ENCODE measurements at places on chromosomes 12 and 14.
A peak's percentile ranks its signal among the peaks of the same experiment; 100 is the strongest.

GRCh38 chr12:38392554-38393144 lies 76.1 kb downstream of the ALG10B start:
- ATAC-seq: no peak

GRCh38 chr14:81401420-81402122 lies 1.4 kb upstream of the STON2 start:
- ATAC-seq: no peak

DNA sequence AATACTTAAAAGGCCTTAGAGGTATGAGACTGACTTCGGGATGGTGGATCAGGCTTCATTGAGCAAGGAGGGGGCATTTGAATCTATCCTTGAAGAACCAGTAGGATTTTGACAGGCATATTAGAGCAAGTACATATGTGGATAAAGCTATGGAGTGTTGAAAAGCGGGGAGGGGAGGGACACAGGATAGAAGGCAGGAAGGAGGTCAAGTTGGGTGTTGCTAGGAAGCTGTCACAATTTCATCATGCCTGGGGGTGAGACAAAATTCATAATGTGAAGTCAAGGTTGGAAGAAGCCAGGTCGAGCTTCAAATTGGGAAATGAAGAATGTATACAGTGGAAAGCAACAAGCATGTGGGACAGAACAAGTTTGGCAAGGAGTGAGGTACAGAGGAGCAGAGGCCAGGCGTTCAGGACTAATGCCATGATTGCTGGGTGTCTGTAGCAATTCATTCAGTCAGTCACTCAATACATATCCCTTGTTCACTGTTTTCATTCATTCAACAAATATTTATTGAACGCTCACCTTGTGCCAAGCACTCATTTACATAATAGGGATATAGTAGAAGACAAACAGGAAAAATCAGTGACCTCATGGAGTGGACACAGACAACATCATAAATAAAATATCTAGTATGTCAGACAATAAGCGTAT lies 58.3 kb upstream of the LTA4H start:
- ATAC-seq: no peak

- peak; percentile 31 for ATAC-seq
Observed at GRCh38 chr12:50533203-50533584, 28.4 kb downstream of the DIP2B start.

DNA sequence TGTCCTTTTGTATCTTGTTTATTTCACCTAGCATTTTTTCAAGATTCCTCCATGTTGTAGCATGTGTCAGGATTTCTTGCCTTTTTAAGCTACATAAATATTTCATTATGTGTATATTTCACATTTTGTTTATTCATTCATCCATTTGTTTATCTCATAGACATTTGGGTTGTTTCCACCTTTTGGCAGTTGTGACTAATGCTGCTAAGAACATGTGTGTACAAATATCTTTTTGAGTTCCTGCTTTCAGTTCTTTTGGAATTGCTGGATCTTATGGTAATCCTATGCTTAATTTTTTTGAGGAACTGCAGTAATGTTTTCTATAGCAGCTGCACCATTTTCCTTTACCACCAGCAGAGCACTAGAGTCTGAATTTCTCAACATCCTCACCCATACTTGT lies 62.4 kb downstream of the SCN8A start:
- no peak for ATAC-seq

GRCh38 chr12:5803532-5803931 lies 141.5 kb downstream of the ANO2 start:
- ATAC-seq: no peak

DNA sequence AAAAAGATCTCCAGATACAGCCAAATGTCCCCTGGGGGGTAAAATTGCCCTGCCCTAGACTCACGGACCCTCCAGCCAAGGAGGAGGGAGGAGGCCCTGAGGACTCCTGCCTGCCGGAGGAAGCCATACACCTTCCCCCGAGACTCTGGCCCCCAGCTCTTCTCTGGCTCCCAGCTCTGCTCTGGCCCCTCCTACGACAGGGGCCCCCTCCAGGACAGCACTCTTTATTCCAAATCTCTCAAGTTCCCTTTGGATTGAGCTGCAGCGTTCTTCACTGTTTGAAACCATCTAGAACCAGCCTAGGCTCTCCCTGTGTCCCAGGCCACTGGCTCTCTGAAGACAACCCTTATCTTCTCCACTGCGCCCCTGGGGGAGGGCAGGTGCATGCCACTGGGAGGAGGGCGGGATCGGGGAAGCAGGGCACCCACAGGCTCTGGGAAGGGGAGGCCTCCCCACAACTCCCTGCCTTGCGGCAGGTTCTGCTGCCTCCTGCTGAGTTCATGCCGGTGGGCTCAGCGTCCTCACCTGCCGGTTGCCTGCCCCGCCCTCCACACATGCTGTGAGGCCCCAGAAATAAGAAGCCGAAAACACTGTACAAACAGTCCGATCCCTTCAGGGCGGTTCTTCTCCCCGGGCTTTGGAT lies 112.7 kb downstream of the DICER1 start:
- ATAC-seq: no peak

- no peak for ATAC-seq
Observed at GRCh38 chr12:51450806-51451205, 26.2 kb downstream of the SLC4A8 start.

DNA sequence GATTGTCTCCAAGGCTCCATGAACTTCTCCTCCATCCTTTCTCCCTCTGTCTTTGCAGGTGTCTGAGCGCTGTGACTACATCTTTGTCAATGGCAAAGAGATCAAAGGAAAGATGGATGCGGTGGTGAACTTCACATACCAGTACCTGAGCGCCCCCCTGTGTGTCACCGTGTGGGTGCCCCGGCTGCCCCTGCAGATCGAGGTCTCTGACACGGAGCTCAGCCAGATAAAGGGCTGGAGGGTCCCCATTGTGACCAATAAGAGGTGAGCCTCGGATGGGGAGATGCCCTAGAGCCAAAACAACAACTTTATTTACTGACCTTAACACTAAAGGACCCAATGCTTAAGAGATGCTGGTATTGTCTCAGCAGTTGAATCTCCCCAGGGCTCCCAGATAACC lies 130.0 kb downstream of the SLC15A4 start:
- no peak for ATAC-seq

DNA sequence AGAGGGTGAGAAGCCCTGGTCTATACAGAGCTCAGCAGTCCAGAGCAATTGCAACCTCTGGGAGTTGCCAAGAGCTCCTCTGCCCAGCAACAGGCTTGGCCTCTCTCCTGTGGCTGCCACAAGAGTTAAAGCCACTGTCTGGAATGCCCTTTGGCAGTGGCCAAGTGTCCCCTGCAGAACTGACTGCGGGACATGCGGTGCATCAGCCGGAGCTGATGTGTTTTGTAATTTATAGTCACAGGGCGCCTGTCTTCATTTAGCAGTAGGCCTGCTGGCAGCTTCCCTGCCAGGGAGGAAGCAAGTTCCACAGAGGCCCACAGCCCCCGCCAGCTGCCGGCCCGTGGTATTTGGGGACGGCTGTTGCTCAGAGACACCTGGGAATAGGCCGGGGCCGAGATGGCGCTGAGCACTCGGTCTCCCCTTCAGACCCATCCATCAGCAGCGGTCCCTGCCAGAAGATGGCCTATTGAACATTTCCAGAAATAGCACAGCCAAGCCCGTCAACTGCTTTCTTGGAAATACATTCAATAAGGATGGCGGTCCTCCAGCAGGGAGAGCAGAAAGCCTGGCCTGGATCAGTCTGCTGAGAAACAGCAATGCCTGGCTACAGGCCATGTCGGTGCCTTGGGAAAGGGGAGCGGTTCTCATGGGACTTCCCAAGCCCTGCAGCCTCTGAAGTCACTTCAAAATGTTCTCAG lies 217.4 kb downstream of the CRADD start:
- ATAC-seq: peak; percentile 51

GRCh38 chr12:132610051-132610759 lies at the start of gene LRCOL1:
LRCOL1 (minus strand) TSS chr12:132610582; CDS start chr12:132606251, 4,331 bp downstream.
- ATAC-seq: peak; percentile 74

- ATAC-seq: peak; percentile 49
Observed at GRCh38 chr14:91858536-91859275, 8.6 kb downstream of the TC2N start.

DNA sequence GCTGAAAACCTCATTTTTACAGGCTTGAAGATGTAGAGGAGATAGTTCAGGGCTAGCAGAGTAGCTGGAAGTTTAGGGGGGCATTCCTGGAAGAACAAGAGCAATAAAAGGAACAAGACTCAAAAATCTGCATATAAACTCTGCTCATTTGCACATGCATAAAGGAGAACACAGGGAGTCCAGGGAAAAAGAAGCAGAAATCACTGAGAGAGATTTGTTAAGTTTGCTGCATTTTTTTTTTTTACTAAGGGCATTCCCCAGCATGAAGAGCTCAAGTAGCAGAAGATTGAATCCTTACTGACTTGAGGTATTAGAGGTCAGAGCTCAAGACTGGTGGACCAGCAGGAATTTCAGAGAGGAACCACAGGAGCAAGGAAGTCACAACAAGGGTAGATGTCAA lies 28.2 kb upstream of the BCL11B start:
- no peak for ATAC-seq

- ATAC-seq: no peak
Observed at GRCh38 chr12:7642287-7642686, 23.4 kb downstream of the APOBEC1 start.

GRCh38 chr12:121391619-121392324 lies 8.1 kb upstream of the RNF34 start:
- peak; percentile 87 for ATAC-seq
